ENCODE measurements at places on chromosomes 6 and 20.

DNA sequence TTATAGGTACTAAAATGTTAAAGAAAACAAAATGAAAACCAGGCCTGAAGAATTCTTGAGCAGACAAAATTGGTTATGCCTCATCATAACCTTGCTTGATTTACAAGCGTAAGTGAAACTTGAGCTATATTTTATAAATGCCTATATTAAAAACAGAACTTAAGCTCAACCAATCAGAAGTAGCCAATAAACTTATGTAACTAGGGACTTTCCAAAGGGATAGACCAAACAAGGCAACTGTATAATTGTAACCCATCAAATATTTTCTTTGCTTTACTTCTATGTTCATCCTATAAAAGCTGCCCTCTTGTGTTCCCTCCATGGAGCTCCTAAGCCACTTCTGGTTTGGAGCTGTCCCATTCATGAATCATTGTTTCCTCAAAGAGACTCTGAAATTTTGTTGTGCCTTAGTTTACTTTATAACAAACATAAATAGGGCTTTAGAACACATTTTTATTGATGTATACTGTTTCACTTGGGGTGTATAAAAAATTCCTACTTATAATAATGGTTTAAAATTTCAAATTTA, 101.6 kb upstream of the CARMIL1 start:
- no peak for DNase-seq

GRCh38 chr6:3102875-3103274, 15.6 kb upstream of the BPHL start:
- DNase-seq = no peak

- DNase-seq = no peak
Observed at GRCh38 chr20:58268421-58268821, 40.0 kb upstream of the ANKRD60 start.

DNA sequence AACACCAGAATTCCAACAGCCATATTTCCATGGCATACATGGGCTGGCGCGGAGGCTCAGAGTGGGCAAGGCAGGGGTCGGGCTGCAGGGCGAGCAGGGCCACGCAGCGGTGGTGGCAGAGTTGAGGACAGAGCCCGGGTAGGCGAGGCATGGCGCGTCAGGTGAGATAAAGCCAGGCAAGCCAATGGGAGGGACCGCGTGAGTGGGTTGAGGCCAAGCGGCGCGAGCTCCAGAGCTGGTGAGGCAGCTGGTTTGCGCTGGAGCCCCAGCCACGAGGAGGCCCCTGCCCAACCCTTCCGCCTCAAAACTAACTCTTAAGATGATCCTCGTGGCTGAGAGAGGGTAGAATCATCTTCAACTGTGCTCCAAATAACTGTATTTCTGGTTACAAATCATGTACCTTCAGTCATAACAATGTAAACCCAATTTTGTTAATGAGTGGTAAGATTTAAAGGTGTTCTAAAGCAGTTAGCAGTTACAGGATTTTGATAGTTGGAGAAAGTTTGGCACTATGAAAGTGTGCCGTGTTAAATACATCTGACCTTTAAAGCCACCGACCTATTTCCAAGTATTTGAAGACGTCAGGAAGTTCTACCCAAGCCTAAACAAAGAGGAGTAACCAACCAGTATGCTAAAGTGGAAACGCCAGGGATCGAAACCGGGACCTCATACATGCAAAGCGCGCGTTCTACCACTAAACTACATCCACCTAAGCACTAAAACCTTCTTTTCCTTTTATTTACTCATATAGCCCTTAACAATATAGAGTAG, 107.9 kb downstream of the GPX5 start:
- no peak for DNase-seq

- DNase-seq = no peak
Observed at GRCh38 chr6:36766399-36766945, 68.8 kb downstream of the RAB44 start.

DNA sequence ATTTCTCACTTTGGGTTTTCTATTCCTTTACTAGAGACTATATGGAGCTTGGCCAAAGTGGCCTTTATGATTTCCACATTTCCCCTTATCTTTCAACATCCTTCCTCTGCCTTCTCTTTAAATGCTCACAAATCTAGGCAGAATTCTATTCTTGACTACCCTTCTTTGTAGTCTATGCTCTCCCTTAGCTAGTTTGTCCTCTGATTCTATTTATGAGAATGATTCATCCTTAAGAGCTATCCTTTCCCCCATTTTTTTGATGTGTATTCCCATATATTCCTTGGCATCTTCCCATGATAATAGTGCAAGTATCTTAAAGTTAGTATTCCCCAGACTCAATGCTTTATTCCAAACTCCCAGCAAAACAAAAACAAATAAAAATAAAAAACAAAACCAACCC, 53.1 kb downstream of the IL20RA start:
- no peak for DNase-seq

DNA sequence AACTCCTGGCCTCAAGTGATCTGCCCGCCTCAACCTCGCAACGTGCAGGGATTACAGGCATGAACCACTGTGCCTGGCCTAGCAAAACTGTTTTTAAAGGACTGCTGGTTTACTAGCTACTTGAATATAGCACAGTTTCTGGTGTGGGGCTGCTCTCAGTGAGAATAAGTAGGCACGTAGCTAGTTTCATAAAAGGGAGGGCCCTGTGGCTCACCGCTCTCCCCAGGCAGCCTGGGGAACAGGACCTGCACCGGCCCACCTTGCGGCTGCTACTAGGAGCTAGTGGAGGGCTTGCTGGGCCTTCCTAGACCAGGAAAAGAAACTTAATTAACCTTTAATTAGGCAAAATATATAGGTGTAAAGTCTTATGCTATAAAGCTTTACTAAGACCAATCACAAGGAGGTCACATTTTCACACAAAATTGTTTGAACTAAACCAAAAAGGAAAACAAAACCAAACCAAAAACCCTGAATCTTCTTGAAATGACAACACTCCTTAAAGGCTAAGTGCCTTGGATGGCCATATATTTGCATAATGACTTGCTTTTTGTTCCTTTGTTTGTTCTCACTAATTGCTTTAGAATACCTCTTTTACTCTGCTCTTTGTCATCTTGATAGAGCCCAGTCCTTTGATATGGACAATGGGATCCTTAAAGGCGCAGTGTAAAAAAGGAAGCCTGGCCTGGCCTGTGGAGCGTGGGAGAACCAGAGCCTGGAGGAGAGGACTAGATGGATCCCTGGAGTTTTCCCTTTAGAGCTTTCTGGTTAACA, 69.5 kb upstream of the SAMD5 start:
- DNase-seq = no peak

DNA sequence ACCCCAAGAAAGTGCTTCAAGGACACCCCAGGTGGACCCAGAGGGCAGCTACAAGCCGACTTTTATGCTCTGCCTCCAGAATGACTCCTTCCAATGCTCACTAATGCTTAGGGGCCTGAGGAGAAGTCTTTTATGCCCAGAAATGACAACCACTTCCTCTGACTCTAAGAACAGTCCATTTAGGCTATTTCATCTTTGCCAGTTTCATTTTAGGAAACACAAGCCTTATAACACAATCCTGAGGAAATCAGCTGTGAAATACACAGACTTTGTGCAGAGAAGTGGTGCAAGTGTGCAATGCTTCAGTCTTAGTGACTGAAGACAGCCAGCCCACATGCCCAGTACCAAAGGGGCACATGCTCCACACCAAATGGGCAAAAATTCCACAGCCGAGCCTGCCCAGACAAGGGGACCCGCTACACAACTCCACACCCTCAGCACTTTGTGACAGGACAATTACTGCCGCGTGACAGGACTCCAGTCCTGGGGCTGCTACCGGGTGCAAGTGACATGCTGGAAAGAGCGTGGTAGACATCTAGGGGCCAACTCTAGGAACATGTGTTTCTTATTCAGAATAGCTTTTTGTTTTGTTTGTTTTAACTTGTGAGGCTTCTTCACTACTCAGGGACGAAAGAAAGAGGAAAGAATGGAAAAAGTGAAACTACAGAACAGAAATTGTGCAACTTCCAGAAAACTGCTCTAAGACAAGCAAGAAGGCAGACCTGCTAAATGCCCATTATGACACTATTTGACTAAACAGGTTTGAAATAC, 28.2 kb upstream of the PLAGL1 start:
- DNase-seq = no peak

GRCh38 chr6:57242505-57242904, 20.4 kb upstream of the RAB23 start:
- no peak for DNase-seq

- DNase-seq = no peak
Observed at GRCh38 chr6:57313711-57314471, 3.5 kb upstream of the PRIM2 start.

DNA sequence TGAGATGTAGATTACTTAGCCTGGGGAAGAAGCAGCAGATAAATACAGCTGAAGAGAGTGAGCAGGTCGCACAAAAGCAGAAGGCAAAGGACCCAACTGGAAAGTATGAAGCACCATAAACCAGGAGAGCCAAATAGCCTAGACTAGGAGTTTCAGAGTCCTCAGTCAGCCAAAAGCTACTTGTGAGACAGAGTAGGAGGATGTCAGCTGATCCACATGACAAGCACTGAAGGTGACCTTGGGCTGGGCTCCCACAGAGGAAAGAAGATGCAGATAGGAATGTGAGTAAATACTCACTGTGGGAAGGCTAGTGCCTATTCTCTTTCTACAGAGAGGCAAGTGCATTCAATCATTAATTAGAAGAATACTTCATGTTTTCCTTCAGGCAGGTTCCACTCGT, 274.0 kb upstream of the POU3F2 start:
- DNase-seq = no peak

- DNase-seq = no peak
Observed at GRCh38 chr20:22823119-22823518, 212.0 kb upstream of the SSTR4 start.

- no peak for DNase-seq
Observed at GRCh38 chr6:54897462-54898189, 51.1 kb downstream of the FAM83B start.

GRCh38 chr20:33076662-33077372, 2.6 kb upstream of the BPIFB4 start:
- no peak for DNase-seq
